ENCODE measurements at places on chromosomes 6 and 20.

- no peak for DNase-seq
These were observed 30.8 kb downstream of the ISM1 start for GRCh38 chr20:13251904-13252297.

DNA sequence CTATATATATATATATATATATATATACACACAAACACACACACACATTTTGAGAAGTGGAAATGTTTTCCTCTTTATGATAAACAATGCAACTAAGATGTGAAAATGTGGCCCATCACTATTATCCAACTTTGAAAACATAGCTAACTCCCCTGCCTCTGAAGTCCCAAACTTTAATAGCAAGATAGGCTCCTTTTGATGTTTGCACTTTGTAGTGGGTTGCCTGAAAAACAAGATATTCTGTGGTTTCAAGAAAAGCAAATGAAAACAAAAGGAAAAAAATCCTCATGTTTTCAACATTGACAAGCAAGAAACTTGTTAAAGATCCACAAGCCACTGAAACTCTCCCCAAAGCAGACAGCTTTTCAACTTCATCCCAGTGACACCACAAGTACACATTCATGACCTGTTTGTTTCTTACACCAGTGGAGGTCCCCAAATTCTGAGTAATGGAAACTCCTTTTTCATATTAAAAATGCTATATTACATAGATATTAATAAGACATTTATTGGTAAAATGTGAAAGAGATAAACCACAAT, 90.0 kb downstream of the IPCEF1 start:
- no peak for DNase-seq

DNA sequence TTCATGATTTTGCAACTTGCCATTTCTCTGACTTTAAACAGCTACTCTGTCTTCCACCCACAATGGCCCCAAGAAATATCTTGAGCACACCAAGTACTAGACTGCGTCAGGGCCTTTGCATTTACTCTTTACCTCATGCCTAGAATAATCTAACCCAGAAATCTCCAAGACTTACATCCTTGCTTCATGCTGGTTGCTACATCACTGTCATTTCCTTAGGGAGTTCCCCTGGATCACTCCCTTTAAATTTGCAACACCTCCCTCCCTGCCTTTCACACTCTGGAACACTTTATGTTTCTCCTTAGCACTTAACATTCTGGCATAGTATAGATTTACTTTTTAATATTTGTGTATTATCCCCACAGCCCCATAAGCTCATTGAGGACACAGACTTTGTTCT, 4.9 kb upstream of the ELOVL5 start:
- no peak for DNase-seq

- DNase-seq = no peak
These were observed 32.0 kb downstream of the TSPYL4 start for GRCh38 chr6:116221911-116222310.

DNA sequence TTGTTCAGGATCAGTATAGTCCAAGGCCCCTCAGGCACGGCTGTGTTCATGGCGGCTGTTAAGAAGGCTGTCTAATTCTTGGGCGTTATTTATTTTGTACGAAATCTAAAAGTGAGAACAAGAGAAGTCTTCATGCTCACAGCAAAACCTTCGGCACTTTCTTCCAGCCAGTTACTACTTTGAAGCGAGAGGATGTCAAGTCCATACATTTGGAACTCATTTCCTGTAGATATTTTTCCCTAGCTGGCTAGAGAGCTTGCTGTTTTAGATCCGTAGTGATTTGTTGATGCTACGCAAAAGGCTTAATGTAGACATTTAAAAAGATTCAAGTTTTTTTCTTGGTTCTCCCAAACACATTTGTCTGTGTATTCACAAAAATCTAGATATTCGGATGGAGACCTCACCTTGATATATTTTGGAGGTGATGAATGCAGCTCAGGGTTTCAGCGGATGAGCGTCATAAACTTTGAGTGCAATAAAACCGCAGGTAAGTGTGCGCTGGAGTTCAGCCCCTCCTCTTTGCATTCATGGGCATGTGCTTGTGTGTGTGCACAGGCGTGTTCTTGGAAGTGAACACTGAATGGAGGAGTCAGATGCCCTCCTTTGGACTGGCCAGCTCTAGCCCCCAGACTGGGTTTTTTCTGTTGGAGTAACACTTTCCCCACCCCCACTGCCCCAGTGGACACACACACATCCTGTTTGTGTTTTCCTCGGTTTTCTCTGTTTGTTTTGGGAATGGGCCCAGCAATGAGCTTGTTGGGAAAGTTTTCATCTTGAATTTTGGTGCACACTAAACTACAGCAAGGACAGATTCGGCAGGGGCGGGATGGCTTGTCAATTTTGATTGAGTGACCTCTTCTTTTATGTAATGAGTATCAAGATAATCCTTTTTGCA, 65.4 kb downstream of the IGF2R start:
- DNase-seq = no peak

GRCh38 chr6:44699082-44699481, 311.6 kb downstream of the CDC5L start:
- DNase-seq = no peak

- no peak for DNase-seq
These were observed 15.7 kb downstream of the HS3ST5 start for GRCh38 chr6:114327074-114327473.

- no peak for DNase-seq
These were observed 219.5 kb upstream of the JAG1 start for GRCh38 chr20:10893321-10893720.

DNA sequence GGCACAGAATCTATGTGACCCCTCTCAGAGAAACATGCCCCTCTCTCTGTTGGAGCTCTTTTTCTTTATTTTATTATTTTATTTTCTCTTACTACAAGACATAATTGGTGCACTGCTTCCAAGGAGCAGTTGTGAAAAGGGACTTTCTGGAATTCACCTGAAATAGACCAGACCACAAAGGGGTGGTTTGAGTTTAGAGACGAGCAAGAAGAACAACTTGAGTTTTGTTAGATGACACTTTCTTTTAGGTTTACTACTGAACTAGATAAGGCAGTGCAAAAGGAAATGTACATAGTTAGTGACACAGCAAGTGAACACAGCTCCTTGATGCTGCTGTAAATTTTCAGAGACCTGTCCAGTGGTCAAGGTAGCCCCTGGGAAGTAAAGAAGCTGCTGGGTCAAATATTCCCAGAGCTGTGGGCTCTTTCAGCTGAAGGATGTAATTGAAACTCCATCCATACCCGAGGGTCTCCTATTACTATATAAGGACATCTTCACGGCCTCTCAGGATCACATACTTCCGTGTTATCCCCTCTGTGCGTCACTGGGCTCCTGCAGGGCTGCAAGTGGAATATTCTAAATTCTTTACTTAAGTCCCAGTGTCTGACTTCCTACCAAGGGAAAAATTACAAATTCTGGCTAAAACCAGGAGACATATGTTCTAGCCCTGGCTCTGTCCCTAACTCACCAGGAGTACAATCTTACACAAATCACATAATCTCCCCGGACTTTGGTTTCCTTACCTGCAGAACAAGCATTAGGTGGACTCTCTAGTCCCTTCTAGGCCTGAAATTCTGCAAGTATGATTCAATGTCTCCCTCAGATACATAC, 69.1 kb upstream of the ADTRP start:
- no peak for DNase-seq

- no peak for DNase-seq
These were observed 323.1 kb downstream of the HDGFL1 start for GRCh38 chr6:22892452-22892851.

DNA sequence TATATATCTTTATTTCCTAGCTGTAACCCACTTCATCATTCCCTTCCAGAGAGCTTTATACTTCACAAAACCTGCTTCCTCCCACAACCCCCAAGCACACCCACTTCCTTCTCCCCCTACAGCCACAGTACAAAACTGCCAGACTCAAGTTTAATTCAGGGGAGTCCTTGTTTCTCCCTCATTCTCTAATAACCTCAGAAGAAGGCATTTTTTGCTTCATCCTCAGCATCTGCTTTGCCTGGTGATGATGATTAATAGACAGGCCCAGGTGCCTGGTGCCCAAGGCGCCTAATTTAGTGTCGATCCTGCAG, 414.3 kb downstream of the KIF16B start:
- no peak for DNase-seq

GRCh38 chr6:4727217-4727616, 49.0 kb upstream of the CDYL start:
- DNase-seq = no peak

GRCh38 chr6:125097186-125097585, 56.4 kb upstream of the TPD52L1 start:
- DNase-seq = no peak
